NK-92 treated with Interleukin-12 subunit alpha and Interleukin-12 subunit beta, amount 100 ng/mL, for 24 hours (cell line): ENCODE measurements at places on chromosomes 11 and 22.

GRCh38 chr11:96063053-96063452 is 139.1 kb upstream of the MTMR2 start:
- no peak for DNase-seq

DNA sequence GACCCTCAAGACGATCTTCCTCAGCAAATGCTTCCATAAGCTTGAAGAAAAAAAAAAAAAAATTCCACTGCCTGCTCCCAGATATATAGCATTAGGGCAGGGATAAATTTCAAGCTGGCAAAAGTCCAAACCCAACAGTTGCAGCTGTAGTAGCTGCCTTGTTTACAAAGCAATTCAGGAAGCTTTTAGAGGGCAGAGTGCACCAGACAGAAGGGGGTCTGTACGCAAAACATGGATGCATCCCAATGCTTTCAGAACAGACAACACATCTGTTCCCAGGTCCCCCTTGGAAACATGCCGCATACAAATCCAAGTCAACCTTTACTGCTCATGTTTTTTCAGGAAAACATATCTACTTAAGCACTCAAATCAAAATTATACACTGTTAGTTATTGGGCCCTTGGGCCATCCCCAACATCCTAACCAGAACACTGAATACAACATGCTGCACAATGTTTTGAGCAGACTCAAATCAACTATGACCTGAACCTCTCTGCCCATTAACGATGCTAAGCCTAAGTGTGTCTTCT is 94.5 kb downstream of the CADM1 start:
- DNase-seq: no peak

DNA sequence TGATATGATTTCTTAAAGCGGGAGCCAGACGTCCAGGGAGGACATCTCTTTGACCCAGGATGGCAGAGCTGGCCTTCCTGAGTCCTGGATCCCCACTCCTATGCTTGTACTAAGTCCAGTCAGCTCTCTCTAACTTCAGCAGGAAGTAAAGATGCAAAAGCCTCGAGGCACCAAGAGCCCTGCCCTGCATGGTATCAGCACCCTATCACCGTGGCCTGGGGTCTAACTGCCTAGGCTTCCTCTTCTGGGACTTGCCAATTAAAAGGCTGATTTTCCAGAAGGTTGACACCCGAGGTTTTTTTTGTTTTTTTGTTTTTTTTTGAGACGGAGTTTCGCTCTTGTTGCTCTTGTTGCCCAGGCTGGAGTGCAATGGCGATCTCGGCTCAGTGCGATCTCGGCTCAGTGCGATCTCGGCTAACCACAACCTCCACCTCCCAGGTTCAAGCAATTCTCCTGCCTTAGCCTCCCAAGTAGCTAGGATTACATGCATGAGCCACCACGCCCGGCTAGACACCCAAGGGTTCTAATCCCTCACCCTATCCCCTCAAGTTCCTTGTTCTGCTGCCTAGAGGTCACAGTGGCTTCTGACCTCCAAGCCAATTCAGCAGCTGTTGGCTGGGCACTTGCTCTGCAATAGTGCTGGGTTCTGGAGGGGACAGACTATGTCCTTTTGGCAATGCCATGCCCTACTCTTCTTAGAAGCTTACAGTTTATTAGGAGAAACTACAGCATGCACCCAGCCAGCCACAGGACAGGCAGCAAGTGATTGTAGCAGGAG is 50.6 kb upstream of the FTH1 start:
- no peak for DNase-seq

- no peak for DNase-seq
Observed at GRCh38 chr11:68756171-68756766, 4.9 kb upstream of the TESMIN start.

DNA sequence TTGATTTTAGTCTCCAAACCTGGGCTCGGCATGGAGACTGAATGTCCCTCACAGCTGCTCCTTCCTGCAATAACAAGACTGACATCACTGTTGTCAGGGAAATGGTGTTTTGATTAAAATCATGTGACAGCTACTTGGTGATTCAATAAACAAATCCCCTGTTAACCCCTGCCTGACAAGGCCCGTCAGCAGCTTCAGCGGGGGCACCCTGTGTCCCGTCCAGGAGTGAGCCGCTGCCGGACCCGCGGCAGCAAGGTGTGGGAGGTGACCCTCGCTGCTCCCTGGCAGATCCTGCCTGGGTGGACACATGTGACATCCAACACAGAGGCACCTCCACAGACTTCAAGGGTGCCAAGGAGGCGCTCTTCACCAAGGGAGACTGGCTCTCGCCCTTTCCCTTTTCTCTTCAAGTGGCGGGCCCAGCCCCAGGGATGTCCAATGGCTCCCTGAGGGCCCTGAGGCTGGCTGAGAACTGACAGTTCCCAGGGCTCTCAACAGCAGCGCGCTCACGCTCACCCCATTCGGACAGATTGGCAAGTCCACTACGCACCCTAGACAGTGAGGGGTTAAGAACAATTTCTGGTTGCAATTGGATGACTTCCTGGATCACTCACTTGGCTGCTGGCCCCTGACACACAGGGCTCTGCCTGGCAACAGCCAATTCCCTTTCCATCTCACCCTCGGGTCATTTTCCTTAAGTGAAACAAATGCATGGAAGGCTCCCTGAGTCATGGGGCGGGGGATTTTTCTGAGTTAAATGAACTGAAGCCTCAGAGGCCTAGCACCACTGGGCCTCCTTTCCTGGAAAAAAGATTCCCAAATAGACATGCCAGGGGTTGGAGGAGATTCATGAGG is 30.7 kb downstream of the PPP2R1B start:
- DNase-seq: no peak
